HFFc6 (cell line): ENCODE measurements at places on chromosomes 3 and 15. TPM values are rescaled to one million over a fixed set of nuclear protein-coding genes. Genes with fewer than 3 reads are reported as not detected.

CHST13 gene
- total RNA-seq, result not detected in 3 replicates

DNA sequence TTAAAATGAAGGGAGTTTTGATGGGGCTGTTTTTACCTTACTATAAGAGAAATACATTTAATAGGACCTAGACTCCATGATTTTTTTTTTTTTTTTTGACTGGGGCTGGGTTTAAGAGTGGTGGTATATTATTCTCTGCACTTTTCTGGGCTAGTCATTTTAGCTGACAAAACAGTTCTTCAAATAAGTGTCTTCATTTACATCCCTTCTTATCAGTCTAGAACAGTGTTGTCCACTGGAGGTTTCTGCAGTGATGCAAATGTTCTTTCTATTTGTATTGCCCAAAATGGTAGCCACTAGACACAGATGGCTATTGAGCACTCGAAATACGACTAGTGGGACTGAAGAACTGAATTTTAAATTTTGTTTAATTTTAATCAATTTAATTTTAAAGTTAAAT, 37.2 kb downstream of the KLHL18 start:
- DNase-seq, result no peak
- peaks cover 7% of the 10 kb centered on the region for H3K36me3 ChIP-seq
- H3K27ac ChIP-seq, result no peak overlapping the region
- no peaks in the 10 kb centered on the region; the same call in 1 of the 2 replicates for H3K27me3 ChIP-seq

- H3K27me3 ChIP-seq, result no peaks in the 10 kb centered on the region; the same call in 1 of the 2 replicates
- H3K4me3 ChIP-seq, result no peak overlapping the region
- no peak for DNase-seq
- H3K4me1 ChIP-seq, result peaks cover 7% of the 10 kb centered on the region
Observed at GRCh38 chr15:74453925-74454763, 6.8 kb downstream of the UBL7 start.

TMEM212 gene
- total RNA-seq, result not detected in 3 replicates

- H3K27ac ChIP-seq, result peak overlapping the region; percentile 23; the same call in 1 of the 2 replicates
- no peaks in the 10 kb centered on the region for H3K4me1 ChIP-seq
- no peak overlapping the region for H3K4me3 ChIP-seq
- peaks cover 23% of the 10 kb centered on the region for H3K36me3 ChIP-seq
- H3K27me3 ChIP-seq, result no peaks in the 10 kb centered on the region
Observed at GRCh38 chr3:114071786-114072185, 15.2 kb downstream of the QTRT2 start.

TRAIP gene
- 3.4 to 7.4 TPM (median 6.5 TPM) in 3 replicates for total RNA-seq

DNA sequence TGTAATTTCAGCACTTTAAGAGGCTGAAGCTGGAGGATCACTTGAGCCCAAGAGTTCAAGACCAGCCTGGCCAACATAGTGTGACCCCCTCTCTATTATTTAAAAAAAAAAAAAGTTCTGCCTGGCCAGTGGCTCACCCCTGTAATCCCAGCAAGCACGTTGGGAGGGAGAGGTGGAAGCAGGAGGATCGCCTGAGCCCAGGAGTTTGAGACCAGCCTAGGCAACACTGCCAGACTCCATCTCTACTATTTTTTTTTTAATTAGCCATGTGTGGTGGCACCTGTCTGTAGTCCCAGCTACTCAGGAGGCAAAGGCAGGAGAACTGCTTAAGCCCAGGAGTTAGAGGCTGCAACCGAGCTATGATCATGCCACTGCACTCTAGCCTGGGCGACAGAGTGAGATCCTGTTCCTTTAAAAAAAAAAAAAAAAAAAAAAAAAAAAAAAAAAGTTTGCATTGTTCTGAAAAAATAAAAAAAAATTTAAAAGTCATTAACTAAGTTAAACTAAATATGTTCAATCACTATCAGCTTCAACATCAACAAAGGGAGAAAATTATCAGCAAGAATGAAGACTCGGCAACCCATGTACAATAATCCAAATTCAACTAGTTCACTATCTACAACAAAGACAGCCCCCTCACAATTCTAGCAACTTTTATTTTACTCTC, 1.9 kb downstream of the RAF1 start:
- no peak for DNase-seq
- 0 out of 2 replicates have a peak, but pooled peaks cover 5% of the 10 kb centered on the region for H3K27me3 ChIP-seq

SNRK gene
- 11.2 to 13.8 TPM (median 12.5 TPM) in 3 replicates for total RNA-seq

DNA sequence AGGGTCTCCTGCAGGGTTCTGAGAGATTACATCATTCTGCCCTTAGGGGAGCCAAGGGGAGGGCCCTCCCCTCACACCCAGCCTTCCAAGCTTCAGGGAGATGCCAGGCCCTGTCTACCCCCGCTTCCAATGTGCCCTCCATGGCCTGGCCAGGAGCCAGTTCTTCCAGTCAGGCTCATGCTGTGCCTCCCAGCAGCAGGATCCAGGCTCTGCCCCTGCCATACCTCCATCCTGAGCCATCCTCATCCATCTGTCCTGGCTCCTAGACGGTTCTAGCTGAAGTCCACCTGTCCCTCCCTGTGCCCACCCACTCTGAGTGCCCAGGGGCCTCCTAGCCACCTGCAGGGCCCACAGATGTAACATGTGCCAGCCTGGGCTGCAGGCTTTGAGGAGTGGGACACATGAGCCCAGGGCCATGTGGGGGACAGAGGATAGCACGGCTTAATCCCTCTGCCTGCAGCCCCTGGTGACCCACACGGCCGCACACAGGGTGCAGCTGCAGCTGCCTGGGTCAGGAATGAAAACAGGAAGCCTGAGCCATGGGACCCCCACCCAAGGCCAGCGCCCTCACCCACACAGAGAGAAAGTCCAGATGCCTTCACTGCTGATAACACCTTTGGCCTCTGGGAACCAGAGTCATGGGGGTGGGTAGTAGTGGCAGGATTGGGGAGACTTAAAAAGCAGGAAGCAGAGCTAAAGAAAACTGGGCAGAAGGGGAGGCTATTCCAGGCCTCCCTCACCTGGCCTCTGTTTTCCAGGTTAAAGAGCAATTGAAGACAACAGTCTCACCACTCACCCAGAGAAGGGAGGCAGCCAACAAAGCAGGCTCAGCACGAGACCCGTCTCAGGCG, 11.8 kb downstream of the PLCD1 start:
- no peaks in the 10 kb centered on the region for H3K4me1 ChIP-seq
- no peak overlapping the region for H3K27ac ChIP-seq
- peaks cover 28% of the 10 kb centered on the region for H3K36me3 ChIP-seq
- H3K27me3 ChIP-seq, result 0 out of 2 replicates have a peak, but pooled peaks cover 2% of the 10 kb centered on the region
- H3K4me3 ChIP-seq, result no peak overlapping the region

GRCh38 chr3:100003609-100004503, 110.4 kb downstream of the FILIP1L start:
- peak overlapping the region; percentile 57; the same call in 1 of the 2 replicates for H3K27ac ChIP-seq
- H3K27me3 ChIP-seq, result no peaks in the 10 kb centered on the region; the same call in 1 of the 2 replicates
- no peak for DNase-seq
- no peak overlapping the region for H3K4me3 ChIP-seq

CLDN16 gene
- 0.07 to 0.40 TPM in 2 of 3 replicates, not detected in the other for total RNA-seq

BTLA gene
- not detected in 3 replicates for total RNA-seq

GRCh38 chr3:187286467-187287059, 5.0 kb downstream of the MASP1 start:
- DNase-seq, result peak; percentile 82
- peaks cover 79% of the 10 kb centered on the region for H3K4me1 ChIP-seq
- peaks cover 62% of the 10 kb centered on the region for H3K36me3 ChIP-seq
- peak overlapping the region; percentile 49 for H3K4me3 ChIP-seq

PCSK6 gene
- not detected in 2 replicates for total RNA-seq

- H3K4me3 ChIP-seq, result no peak overlapping the region
- peaks cover 8% of the 10 kb centered on the region for H3K4me1 ChIP-seq
- peaks cover 5% of the 10 kb centered on the region for H3K27me3 ChIP-seq
- H3K27ac ChIP-seq, result no peak overlapping the region
- no peak for DNase-seq
Observed at GRCh38 chr3:107966276-107966675, 124.6 kb downstream of the CD47 start.

TM6SF1 gene
- total RNA-seq, result 0.43 TPM in 1 of 3 replicates, not detected in the others

- no peaks in the 10 kb centered on the region; the same call in 1 of the 2 replicates for H3K27me3 ChIP-seq
- DNase-seq, result no peak
- H3K27ac ChIP-seq, result no peak overlapping the region
- no peaks in the 10 kb centered on the region for H3K36me3 ChIP-seq
Observed at GRCh38 chr3:194471863-194472262, 14.9 kb downstream of the ATP13A3 start.

- H3K4me3 ChIP-seq, result peak overlapping the region; percentile 6; the same call in 1 of the 2 replicates
- peak; percentile 50 for DNase-seq
- peaks cover 2% of the 10 kb centered on the region for H3K27me3 ChIP-seq
- H3K36me3 ChIP-seq, result no peaks in the 10 kb centered on the region
- peak overlapping the region; percentile 20; the same call in 1 of the 2 replicates for H3K27ac ChIP-seq
Observed at GRCh38 chr3:43770426-43771103, 79.8 kb downstream of the ABHD5 start.

- H3K4me1 ChIP-seq, result 0 out of 2 replicates have a peak, but pooled peaks cover 7% of the 10 kb centered on the region
- H3K36me3 ChIP-seq, result no peaks in the 10 kb centered on the region
- H3K27ac ChIP-seq, result no peak overlapping the region
- H3K4me3 ChIP-seq, result no peak overlapping the region
- peaks cover 38% of the 10 kb centered on the region for H3K27me3 ChIP-seq
Observed at GRCh38 chr3:126126286-126126685, 42.4 kb upstream of the SLC41A3 start.
